ENCODE measurements at places on chromosomes 12 and 14. TPM values are rescaled to one million over a fixed set of nuclear protein-coding genes. Genes with fewer than 3 reads are reported as not detected.

SNRPF gene
- 197 TPM for total RNA-seq

TMEM229B gene
- 0.24 TPM for total RNA-seq

HEATR5A gene
- total RNA-seq = 13.3 TPM

TAS2R9 gene
- total RNA-seq = not detected

KCNK13 gene
- 0.18 TPM for total RNA-seq

RBP5 gene
- 0.08 TPM for total RNA-seq

FIGNL2 gene
- 0.21 TPM for total RNA-seq

TPPP2 gene
- total RNA-seq = not detected

NGB gene
- not detected for total RNA-seq

KRT74 gene
- total RNA-seq = not detected

PTPRB gene
- 0.77 TPM for total RNA-seq

TEDC1 gene
- total RNA-seq = 26.7 TPM

SMOC1 gene
- 18.1 TPM for total RNA-seq

NINJ2 gene
- 0.53 TPM for total RNA-seq

OR6C2 gene
- total RNA-seq = not detected

BICDL1 gene
- 3.8 TPM for total RNA-seq

KRT3 gene
- total RNA-seq = 0.06 TPM

SMAGP gene
- total RNA-seq = 25.3 TPM

EPYC gene
- not detected for total RNA-seq

CDC42BPB gene
- 87.2 TPM for total RNA-seq

ADCK1 gene
- 6.5 TPM for total RNA-seq

RDH5 gene
- 2.1 TPM for total RNA-seq

C2CD5 gene
- total RNA-seq = 14.2 TPM

IFI27L1 gene
- 18.9 TPM for total RNA-seq

TSHR gene
- total RNA-seq = not detected

MMP19 gene
- 0.29 TPM for total RNA-seq

All from A549 treated with dexamethasone at 1 μM for 4 hours (cell line).